Stimulated activated CD8-positive, alpha-beta memory T cell treated with anti-CD3 and anti-CD28 coated beads, Interleukin-7, amount 100 ng/mL, for 1 hour (primary cell): ENCODE measurements at places on chromosomes 2 and 18.

DNA sequence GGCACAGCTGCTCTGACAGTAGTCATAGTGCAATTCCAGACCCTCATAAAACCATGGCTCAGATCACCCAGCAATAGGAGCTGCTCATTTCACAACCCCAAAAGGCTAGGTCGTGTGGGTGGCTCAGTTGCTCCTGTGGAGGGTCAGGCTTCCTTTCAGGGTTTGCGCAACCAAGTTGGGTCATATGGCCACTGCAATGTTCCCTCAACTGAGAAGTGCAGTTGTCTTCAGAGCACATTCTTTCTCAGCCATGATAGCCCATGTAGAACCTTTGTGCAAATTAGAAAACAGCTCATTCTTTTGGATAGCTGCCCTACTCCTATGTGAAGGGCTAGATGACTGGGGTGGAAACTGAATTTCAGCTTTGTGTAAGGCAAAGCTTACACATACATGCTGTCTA, 3.2 kb downstream of the SERPINB13 start:
- no peak for DNase-seq

GRCh38 chr2:45443012-45443411, 168.1 kb downstream of the SRBD1 start:
- DNase-seq: no peak

- no peak for DNase-seq
These were observed 86.7 kb downstream of the PLB1 start for GRCh38 chr2:28582595-28582994.

- no peak for DNase-seq
These were observed 128.4 kb downstream of the RNF152 start for GRCh38 chr18:61764381-61764780.

- DNase-seq: no peak
These were observed 92.6 kb downstream of the TTC32 start for GRCh38 chr2:19809206-19809605.

GRCh38 chr2:156657809-156658208, 221.6 kb downstream of the GPD2 start:
- DNase-seq: no peak

- DNase-seq: no peak
These were observed 14.4 kb upstream of the TMEM131 start for GRCh38 chr2:98009887-98010760.

DNA sequence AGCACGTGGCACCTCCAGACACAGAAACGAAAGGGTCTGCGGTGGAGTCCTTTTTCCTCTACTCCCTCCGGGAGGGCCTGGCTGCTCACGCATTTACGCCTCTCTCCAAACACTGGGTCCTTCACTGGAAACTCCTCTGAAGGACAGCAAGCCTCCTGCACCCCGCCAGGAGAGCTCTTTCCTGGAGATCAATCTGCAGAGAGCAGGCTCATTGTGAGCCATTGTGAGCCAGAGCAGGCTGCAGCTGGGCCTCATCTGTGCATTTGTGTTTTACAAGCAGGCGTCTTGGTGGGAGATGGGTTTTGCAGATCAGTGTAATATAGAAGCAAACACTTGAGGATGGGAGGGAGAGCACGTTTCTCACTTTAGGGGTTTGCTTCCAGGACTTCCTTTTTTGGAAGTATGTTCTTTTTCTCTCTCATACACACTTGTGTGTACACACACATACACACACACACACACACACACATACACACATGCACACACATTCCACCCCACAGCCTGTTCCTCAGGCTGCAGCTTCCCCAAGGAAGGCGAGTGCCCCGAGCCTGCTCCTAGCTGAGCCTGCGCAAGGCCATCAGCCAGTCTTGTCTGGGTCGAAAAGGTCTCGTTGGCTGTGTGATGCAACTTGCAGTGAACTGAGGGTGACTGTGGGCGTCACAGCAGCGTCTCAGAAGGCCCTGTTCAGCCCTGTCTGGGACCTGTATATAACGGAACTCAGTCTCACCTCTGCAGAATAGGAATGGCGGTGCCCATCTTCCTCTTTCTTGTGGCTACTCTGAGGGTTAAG, 163.5 kb downstream of the GLI2 start:
- no peak for DNase-seq

DNA sequence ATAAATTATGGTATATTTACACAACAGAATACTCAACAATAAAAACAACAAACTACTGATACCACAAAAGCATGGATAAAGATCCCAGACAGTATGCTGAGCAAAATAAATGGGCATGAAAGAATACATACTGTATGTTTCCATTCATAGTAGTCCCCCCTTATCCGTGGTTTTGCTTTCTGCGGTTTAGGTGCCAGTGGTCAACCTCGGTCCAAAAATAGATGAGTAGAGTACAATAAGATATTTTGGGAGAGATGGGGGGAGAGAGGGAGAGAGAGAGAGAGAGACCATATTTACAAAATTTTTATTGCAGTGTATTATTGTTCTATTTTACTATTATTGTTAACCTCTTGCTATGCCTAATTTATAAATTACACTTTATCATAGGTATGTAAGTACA, 21.0 kb upstream of the TGFA start:
- DNase-seq: no peak

GRCh38 chr2:85720533-85720932, 26.4 kb downstream of the GNLY start:
- DNase-seq: no peak

GRCh38 chr2:191038241-191038725, 24.3 kb upstream of the STAT1 start:
- DNase-seq: no peak

- no peak for DNase-seq
These were observed 531.6 kb upstream of the CHAC2 start for GRCh38 chr2:53235836-53236582.

DNA sequence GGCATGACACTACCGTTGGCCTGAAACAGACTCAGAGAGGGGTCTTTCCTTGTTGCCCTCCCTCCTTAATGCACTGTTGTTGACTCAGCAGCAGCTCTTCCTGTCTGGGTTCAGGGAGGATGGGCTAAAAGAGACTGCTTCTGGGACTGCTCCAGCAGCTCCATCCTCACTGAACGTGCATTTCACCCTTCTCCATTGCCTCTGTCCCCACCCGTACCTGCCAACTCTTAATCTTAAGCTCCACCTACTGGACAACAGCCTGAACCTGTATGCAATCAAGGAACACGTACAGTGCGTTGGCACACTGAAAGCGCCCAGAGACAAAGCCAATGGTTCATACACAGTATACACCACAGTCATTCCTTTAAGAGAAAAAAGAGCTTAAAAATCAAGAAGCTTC, 230.8 kb upstream of the RAB6C start:
- DNase-seq: no peak

DNA sequence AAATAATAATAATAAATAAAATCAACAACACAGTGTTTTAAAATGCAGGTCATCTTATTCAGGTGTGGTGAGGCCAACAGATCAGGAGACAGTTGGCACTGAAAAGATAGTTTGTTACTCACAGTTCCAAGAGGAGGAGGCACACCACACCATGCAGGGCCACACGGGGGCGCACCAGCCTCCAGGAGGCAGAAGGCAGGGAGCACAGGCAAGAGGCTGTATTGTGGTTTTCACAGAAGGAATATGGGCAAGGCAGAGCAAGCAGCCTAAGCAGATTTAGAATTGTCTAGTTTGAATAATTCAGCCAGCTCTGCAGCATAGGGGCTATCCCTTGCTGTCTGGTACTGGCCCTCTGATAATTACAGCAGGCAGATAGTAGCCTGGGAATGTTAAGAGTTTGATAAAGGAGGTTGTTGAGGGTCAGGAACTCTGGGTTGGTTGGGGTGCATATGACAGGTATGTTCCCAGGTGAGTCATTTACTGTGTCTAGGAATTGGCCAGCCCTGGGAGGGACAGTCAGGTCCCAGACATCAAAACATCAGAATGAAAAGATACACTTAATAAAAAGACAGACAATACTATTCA, 31.3 kb downstream of the KIAA2012 start:
- no peak for DNase-seq

GRCh38 chr2:231780123-231780908, 766 bp downstream of the PDE6D start:
- DNase-seq: no peak

DNA sequence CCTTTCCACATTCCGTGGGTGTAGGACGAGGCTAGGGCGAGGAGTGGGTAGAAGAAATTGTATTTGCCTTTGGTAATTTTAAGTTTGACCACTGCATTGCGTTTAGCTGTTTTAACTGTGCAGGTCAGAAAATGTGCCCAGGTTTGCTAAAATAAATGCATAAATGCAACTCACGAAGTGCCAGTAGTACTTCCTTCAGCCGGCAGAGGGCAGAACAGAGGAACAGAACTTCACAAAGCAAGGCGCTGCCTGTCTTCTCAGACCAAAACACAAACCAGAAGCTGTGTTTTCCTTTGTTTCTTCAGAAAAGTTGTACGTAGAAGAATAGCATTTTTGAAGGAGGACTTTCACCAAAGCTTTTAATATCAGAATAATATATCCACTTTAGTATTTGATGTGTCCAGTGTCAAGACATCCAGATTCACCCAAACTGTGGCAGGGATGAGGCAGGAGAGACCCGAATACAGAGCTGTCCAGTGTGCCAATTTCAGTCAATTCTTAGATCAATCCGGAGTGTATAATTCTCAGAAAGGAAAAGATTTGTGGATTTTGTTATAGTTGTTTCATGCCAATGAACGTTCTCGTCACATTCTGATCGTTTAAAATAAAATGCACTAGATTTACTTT, 348.6 kb downstream of the DLGAP1 start:
- DNase-seq: no peak

GRCh38 chr2:178394859-178395258, 56.1 kb downstream of the PRKRA start:
- no peak for DNase-seq

DNA sequence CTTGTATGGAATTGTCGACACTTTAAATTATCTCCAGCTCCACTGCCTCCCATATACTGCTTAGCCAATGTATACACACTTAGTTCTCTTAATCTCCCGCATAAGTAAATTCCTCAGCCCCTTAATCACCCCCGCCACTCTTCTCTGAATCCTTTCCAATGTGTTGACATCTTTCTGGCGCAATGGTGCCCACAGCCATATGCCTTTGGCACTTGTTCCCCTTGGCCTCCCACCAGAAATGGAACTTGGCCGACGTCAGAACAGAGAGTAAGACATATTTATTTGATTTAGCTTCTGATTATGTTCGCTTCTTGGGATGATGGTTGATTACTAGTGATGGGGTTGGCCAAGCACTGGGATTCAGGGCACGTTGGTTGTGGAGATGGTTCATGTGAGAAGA, 1089.3 kb upstream of the CELF4 start:
- no peak for DNase-seq

DNA sequence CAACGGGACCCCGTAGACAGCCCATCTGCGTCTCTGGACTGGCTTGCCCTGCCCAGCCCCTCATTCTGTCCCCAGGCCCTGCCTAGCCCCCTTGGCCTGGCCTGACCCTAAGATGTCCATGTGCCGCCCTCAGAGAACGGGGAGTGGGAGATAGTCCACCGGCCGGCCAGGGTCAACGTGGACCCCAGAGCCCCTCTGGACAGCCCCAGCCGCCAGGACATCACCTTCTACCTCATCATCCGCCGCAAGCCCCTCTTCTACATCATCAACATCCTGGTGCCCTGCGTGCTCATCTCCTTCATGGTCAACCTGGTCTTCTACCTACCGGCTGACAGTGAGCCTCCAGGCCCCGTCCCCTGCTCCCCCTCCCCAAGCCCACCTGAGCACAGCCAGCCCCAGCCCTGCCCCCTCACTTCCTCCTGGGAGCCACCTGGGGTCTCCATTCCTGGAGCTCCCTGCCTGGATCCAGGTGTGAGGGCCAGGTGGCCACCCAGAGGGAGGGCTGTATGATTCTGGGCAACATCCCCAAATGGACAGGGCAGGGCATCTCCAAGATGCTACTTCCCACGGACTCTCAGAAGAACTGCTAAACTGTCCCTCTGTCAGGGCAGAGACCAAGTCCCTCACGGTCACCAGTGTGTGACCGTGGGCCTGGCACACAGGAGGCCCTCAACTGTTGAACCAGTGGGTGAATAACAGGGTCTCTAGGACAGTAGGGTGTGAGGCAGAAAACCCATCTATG, 4.0 kb downstream of the CHRND start:
- DNase-seq: no peak

- no peak for DNase-seq
These were observed 58.1 kb downstream of the SKA1 start for GRCh38 chr18:50432915-50433314.

- no peak for DNase-seq
These were observed 40.1 kb downstream of the NDUFAF7 start for GRCh38 chr2:37271376-37272067.

- no peak for DNase-seq
These were observed 122.4 kb downstream of the GREB1L start for GRCh38 chr18:21364471-21364870.

- DNase-seq: no peak
These were observed 254.2 kb downstream of the RIT2 start for GRCh38 chr18:42861271-42861670.

GRCh38 chr2:179580378-179581146, 280.9 kb downstream of the ZNF385B start:
- DNase-seq: no peak

DNA sequence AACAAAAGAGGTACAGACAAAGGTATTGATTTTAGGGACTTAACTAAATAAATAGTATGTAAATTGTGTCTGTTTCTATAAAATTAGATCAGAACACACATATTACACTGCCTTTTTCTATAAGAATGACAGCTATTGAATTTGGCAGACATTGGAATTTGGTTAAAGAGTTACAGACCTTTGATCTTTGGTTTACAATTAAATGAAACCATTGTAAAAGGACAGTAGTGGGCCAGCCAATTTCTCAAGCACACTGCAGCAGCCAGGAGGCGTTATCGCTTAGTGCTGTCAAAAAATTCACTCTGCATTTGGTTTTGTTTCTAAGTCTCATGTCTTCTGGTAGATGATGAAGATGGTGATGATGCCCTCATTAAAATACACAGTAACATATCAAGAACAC, 175.9 kb downstream of the NR4A2 start:
- DNase-seq: no peak

GRCh38 chr2:28428486-28428885, 35.8 kb downstream of the FOSL2 start:
- no peak for DNase-seq

DNA sequence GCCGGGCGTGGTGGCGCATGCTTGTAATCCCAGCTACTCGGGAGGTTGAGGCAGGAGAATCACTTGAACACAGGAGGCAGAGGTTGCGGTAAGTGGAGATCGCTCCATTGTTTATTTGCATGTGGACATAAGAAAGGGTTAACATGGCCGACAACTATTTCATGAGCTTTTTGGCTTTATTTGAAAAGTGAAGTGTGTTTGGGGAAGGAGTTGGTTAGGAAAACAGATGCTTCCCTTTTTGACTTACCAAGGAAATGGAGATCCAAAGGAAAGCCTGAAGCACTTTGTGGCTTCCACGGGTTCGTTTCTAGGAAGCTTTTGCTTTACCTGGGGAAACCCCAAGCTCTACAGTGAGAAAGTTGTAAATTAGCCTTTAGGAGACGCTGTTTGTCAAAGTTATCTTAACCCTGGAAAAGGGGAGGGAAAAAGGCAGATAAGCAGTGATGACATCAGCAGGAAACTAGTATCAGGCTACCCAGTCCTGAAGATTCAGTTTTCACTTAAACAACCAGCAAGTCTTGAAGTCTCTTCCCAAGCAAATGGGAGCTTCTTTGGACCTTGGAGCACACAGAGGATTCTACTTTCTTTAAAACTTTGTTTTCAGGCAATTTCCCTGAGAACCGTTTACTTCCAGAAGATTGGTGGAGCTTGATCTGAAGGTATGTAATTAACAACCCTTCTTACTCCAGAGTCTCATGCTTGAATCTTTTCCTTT, at the start of gene CASP10:
TSS of gene CASP10 (plus strand) at position 492 of the 715 bp plus-strand sequence. CDS start 2,637 bp downstream, outside the sequence.
- DNase-seq: no peak

GRCh38 chr2:121804340-121804739, 48.9 kb downstream of the TSN start:
- no peak for DNase-seq
